ENCODE measurements at places on chromosomes 2 and 18. TPM values are rescaled to one million over a fixed set of nuclear protein-coding genes. Genes with fewer than 3 reads are reported as not detected.

Gene RAX
- total RNA-seq: not detected

Gene CLEC4F
- total RNA-seq: 1.7 TPM

Gene AMMECR1L
- total RNA-seq: 15.9 TPM

Gene RIT2
- total RNA-seq: not detected

Gene ATL2
- total RNA-seq: 54.5 TPM

DNA sequence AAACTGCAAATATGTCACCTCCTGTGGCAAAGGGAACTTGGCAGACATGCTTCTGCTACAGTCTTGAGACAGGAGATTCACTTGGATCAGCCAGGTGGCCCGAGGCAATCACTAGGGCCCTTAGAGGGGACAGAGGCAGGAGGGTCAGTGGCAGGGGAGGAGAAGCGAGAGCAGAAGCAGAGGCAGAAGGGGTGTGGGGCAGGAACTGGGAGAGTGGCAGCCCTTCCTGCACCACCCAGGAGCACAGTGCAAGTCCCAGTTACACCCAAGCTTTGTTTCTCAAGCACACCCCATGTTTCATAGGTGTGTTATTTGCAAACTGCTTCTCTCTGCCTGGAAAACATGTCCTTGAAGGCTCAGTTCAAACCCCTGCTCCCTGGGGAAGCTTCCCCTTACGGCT, 309.7 kb upstream of the MYT1L start:
- no peak for DNase-seq

DNA sequence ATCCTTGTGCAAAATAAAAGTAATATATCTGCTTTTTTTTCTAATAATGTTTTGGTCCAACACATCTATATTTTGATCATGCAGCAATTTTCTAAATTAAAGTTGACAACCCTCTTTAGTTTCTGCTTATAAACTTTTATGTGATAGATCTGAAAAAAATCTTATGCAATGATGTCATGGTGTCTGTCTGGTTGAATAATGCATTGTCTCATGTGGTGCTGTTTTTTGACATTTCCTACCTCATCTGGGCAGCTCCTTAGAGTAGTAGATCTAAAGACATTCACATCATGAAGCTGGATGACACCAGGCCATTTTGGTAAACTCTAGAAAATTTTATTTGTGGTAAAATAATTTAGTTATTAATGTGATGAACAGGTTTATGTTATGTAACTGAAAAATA, 106.8 kb upstream of the FN1 start:
- DNase-seq: no peak

- no peak for DNase-seq
Observed at GRCh38 chr2:174436351-174436750, 40.8 kb downstream of the SCRN3 start.

DNA sequence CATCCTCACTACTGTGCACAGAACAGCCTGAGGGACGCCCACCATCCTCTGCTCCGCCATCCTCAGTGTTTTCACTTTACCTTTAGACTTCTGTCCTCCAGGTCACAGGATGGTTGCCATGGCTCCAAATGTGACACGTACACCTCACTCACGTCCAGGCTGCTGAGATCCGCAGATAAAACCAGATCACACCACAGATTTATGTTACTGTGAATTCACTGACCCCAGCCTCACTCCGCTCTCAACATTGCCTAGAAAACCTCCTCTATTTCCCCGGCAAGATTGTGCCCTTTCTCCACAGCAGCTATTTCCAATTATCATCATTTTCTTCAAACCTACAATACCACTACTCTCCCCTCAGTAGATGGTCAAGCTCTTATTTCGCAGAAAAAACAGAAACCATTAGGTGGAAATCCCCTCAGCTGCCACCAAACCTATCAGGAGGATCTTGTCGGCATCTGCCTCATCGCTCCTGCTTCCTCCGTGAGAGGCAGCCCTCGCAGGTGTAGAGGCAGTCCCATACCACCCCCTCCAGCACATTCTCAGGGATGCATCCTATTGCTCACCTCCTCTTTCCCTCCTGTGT, 49.8 kb upstream of the SLC1A4 start:
- no peak for DNase-seq

GRCh38 chr2:44549099-44549471, 187.3 kb downstream of the CAMKMT start:
- DNase-seq: no peak
